Body of pancreas (tissue), 4 donors: ENCODE measurements at places on chromosomes 16 and 17.
A peak's percentile ranks its signal among the peaks of the same experiment; 100 is the strongest.

DNA sequence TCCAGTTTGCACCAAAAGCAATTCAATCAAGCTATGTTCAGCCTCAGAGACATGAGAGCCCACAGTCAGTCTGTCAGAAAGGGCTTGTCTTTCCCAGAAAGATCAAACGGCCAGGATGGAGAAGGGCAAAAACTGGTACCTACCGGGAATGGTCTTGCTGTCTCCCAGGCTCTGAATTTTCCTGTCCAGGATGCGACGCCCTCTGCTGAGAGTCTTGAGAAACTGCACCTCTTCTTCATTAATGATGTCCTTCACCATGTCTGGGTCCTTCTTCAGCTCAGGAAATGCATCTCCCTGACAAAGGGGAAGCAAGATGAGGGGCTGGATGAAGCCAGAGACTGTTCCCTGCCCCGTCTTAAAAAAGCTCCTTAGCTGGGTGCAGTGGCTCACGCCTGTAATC, 15.8 kb upstream of the EXOSC6 start:
- no peak for DNase-seq

- no peak for DNase-seq
Measured at GRCh38 chr17:68710976-68711375, 109.8 kb upstream of the FAM20A start.

- DNase-seq = peak; percentile 72
Measured at GRCh38 chr17:69103557-69104233, 38.0 kb downstream of the ABCA6 start.

DNA sequence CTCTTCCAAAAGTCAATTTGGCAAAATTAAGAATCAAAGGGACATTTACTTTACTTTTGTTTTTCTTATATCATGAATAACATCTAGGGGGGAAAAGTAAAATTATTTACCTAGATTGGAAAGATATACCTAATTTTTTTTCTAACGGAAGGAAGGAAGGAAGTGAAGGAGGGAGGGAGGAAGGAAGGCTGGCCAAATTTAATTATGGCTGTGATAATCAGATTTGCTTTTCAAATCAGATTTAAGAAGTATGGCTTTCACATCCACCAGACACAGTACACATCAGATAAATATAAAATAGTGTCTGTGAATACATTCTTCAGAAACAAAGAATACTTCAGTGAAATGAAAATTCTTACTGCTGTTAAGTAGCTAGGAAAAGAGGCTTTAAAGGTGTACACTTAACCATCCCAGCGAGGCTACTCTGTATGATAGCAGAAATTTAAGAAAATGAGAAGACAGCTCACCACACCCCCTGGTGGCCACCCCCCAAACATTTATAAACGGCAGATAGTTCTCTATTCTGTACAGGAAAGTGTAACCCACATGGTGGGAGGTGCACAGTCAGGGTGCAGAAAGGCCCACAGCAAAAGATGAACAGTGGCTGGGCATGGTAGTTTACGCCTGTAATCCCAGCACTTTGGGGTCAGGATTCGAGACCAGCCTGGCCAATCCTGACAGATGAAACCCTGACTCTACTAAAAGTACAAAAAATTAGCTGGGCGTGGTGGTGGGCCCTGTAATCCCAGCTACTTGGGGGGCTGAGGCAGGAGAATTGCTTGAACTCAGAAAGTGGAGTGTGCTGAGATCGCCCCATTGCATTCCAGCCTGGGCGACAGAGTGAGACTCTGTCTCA, 150.8 kb downstream of the SSH2 start:
- peak; percentile 73 for DNase-seq

DNA sequence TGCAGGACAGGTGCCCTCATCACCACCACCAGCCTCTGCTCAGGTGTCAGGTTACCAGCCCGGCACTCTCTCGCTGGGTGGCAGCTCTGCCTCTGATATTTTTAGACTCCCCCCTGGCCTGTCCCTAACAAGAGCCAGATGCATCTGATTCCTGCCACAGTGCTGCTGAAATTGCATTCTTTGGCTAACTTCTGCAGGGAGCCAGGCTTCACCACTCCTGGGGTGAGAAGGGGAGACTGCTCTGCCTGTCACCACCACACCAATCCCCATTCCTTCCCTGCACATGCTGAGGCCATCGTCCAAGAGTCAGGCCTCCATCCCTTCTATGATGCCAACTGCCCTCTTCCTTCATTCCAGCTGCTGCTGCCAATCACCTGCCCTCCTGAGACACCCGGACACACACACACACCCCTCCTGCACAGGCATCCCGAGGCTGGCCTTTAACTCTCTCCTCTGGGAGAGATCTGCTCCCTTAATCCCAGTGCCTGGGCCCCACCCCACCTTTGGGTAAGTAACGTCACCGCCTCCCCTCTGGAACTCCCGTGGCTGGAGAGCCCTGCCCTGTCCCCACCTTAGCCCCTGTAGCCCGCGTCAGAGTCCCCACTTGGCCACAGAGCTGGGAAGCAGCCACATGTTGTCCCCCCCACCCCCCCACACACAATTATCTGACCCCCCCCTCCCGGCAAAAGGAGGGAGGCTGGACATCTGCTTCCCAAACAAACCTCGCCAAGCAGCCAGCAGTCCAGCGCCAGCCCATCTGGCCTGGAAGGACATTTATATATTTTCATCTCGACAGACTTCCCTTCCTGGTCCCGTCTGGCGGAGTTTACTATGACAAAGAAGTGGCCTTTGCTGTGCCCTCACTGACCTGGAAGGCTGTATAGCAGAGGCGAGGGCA, 2.8 kb downstream of the EMP2 start:
- peak; percentile 40 for DNase-seq

- DNase-seq = no peak
Measured at GRCh38 chr16:66231452-66232160, 134.9 kb upstream of the CDH5 start.

GRCh38 chr17:4503283-4504025, 4.8 kb downstream of the SPNS2 start:
- no peak for DNase-seq

DNA sequence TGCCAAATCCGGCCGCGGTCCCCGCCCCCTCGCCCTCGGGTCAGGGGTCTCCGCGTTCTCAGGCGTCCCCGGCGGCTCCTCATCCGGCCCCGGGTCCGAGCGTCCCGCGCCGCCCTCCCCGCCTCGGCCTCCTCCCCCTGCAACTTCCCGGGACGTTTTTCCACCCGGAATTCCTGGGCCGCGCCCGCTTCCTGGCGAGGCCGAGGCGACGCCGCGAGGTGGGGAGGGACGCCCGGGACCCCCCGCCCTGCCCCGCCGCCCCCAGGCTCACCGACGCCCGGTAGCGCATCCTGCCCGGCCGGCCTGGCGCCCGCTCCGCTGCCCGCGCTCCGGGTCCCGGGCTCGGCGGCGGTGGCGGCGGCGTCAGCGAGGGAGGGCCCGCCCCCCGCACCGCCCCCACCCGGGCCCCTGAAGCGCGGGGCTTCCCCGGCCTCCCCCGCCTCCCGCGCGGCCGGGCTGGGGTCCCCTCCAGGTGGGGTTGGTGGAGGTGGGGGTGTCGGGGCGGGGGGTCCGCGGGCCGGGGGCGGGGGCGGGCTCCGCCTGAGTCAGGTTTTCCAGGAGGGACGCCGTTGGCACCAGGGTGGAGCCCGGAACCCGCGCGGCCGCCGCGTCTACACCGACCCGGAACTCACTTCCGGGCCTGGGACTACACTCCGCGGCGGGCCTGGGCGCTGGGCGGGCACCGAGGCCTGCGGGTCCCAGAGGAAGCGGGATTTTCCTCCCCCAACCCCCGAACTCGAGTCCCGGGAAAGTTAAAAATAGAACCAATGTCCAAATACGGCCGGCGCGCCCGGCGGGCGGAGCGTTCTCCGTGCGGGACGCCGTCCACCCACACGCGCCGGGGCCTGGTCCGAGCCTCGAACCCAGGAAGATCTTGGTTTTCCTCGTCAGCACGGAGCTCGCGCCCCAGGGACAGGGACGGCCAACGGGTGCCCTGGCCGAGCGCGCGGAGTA, 6.8 kb downstream of the MYO1C start:
- DNase-seq = peak; percentile 68

GRCh38 chr17:19652595-19652994, 4.0 kb downstream of the ALDH3A2 start:
- no peak for DNase-seq

DNA sequence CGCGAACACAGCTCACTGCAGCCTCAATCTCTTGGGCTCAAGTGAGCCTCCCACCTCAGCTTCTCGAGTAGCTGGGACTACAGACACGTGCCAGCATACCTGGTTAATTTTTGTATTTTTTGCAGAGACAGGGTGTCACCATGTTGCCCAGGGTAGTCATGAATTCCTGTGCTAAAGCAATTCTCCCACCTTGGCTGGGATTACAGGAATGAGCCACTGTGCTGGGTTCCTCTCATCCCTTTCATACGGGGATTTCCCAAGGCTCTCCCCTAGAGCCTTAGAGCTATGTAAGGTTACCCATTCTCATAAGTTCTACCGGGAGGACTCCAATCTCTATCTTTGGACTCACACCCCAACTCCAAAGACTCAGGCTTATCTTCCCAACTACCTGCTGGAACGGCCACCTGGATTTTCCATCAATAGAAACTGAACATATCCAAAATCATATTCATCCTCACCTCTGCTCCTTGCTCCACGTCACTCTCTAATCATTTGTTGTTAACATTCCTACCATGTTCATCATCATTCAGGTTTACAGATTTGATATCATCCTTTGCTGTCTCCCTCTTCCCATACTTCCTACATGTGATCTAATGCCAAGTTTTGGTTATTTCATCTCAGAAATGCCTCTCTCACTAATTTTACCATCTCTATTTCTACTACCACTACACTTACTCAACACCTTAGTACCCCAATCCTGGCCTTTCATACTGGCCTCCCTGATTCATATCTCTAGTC, 92.5 kb downstream of the NCOR1 start:
- DNase-seq = no peak

DNA sequence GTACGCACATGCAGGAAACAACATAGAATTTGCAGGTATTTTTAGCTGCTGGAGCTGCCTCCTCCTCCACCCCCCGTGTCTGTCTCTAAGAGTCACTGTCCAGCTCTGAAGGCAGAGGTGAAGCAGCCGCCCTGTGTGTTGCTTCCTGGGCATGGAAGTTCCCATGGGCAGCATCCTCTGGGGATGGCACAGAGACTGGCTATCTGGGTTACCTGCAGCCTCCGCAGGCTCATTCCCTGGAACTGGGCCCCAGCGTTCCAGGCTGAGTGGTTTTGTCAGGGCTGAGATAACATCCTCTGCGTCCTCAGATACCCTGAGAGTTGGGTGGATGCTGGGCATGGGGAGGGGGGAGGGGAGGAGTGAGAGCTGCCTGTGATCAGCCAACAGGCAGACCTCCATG, 41.5 kb upstream of the MRTFB start:
- DNase-seq = no peak

DNA sequence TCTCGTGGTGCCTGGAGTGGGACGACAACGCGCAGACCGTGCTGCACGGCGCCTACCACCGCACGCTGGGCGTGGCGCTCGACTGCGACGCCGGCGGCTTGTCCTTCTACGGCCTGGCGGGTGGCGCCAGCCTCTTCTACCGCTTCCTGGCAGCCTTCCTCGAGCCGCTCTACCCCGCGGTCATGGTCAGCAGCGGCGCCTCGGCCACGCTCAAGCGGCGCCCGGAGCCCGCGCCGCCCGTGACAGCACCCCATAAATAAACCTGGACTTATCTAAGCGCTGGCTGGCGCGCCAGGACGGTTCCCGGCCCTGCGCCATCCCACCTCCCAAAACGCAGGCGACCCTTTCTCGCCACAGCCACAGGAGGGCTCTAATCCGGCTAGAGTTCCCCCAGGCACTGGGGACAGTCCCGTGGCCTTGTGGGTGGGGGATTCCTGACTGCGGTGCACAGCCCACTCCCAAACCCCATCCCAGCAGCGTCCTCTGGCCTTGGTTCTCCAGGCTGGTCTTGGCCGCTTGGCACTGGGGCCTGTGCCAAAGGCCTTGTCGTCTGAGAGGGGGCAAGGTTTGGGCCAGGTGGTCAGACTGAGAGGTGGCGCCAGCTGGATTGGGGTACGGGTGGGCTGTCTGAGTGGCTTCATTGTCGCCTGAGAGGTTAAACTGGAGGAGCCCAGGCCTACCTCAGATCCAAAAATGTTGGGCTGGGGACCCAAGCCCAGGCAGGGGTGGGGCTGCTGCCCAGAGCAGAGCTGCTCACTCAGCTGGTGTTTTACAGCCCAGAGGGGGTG, 10.1 kb upstream of the SLC16A5 start:
- DNase-seq = peak; percentile 57

GRCh38 chr17:48048384-48049126, 396 bp downstream of the NFE2L1 start:
- DNase-seq = peak; percentile 85

- DNase-seq = no peak
Measured at GRCh38 chr16:56825826-56826225, 39.2 kb upstream of the SLC12A3 start.

GRCh38 chr17:55785181-55785580, 34.3 kb downstream of the PCTP start:
- no peak for DNase-seq

- no peak for DNase-seq
Measured at GRCh38 chr17:50539762-50540559, 7.0 kb upstream of the SPATA20 start.

- DNase-seq = no peak
Measured at GRCh38 chr16:82302042-82302727, 132.2 kb upstream of the MPHOSPH6 start.

- DNase-seq = no peak
Measured at GRCh38 chr17:74530831-74531150, 484 bp downstream of the CD300LB start.

GRCh38 chr16:88705801-88706228, 393 bp downstream of the RNF166 start:
- peak; percentile 38 for DNase-seq

DNA sequence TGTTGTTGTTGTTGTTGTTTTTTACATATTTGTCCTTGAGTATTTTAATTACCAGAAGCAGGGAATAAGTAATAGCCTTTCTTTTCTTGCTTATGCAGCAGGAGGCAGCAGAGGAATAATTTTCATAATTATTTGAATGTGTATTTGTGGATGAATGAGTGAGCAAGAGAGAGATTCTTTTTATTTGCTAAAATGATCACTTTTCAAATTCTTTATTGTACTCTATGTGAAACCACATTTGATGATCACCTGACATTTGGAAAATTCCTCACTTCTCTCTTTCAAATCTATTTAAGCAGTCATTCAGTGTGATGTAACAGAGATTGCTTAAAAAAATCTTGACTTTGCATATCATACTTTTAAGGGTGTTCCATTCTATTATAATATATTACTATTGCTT, 223.6 kb downstream of the BCAS3 start:
- DNase-seq = no peak
